Smooth muscle cell of the pulmonary artery (primary cell): ENCODE measurements at places on chromosomes 6 and 20. TPM values are rescaled to one million over a fixed set of nuclear protein-coding genes. Genes with fewer than 3 reads are reported as not detected.

The MCCD1 gene
- total RNA-seq, result not detected in 2 replicates

The MYT1 gene
- total RNA-seq, result not detected in 2 replicates

The TDP2 gene
- 28.9 and 30.4 TPM in 2 replicates for total RNA-seq

The SPEF1 gene
- 0.13 and 0.20 TPM in 2 replicates for total RNA-seq

The CLVS2 gene
- not detected in 2 replicates for total RNA-seq

The HSPA1A gene
- total RNA-seq, result 133 and 166 TPM in 2 replicates

The TMEM74B gene
- total RNA-seq, result 0.10 and 0.13 TPM in 2 replicates
